ENCODE measurements at places on chromosomes 7 and 10.

DNA sequence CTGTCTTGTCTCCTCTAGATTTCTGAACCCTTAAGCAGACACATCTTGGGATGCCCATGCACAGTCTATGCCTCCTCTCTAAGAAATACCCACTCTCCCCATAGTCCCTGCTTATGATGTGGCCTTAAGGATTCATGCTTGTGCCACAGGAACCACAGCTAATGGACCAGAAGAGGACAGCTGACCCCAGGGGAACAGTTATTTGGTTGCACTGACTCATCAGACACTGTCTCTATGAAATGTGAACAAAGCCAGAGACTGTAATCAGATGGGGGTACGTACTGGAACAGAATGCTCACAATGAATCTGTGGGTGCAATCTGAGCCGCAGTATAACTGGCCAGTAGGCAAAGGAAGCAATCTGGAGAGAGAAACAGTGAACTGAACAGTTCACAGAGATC lies 121.9 kb downstream of the USP6NL start:
- DNase-seq = no peak

- DNase-seq = no peak
Measured at GRCh38 chr10:93462371-93462770, 19.8 kb downstream of the MYOF start.

- DNase-seq = no peak
Measured at GRCh38 chr10:112953174-112954159, 3.4 kb downstream of the TCF7L2 start.

GRCh38 chr7:50449501-50449880 lies 659 bp downstream of the FIGNL1 start:
- no peak for DNase-seq

DNA sequence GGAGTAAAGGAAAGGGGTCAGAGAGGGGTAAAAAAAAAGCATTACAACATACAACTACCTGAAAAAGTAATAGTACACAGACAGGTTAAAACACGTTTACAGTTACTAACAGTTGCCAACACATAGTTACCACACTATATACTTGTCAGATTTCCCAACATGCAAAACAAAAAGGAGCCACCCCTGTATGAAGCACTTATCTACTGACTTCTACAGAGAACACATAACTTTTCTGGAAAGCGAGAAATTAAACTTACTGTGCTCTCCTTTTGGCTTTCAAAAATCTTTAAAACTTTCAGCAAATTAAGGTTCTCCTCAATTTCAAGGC lies 2.1 kb downstream of the ABI1 start:
- no peak for DNase-seq

DNA sequence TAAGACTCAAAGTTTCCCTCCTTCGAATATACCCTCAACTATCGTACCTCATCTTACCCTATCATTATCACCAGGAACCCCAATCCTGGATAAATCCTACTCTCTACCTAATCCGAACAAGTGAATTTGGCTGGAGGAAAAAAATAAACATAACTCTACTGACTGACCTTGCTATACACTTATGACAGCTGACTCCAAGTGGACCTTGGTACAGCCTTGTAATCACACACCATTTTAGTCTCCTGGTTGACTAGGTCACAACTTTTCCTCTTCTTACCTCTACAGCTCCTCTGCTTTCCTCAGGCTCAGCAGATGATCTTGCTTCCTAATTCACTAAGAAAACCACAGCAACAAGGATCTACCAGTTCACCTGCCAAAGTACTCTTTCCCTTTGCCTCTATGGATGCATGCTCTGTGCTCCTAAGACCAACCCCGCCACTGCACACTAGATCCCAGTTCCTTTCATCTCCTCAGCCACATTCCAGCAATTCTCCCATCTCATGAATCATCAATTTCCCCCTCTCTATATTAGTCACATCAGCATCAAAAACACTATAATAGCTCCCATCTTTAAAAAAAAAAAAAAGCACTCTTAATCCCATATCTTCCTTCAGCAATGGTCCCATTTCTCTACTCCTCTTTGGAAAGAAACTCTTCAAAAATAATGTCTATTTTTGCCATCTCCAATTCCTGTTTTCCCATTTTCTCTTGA lies 35.5 kb downstream of the COA1 start:
- no peak for DNase-seq

GRCh38 chr7:26368542-26368941 lies 76.9 kb downstream of the SNX10 start:
- no peak for DNase-seq

DNA sequence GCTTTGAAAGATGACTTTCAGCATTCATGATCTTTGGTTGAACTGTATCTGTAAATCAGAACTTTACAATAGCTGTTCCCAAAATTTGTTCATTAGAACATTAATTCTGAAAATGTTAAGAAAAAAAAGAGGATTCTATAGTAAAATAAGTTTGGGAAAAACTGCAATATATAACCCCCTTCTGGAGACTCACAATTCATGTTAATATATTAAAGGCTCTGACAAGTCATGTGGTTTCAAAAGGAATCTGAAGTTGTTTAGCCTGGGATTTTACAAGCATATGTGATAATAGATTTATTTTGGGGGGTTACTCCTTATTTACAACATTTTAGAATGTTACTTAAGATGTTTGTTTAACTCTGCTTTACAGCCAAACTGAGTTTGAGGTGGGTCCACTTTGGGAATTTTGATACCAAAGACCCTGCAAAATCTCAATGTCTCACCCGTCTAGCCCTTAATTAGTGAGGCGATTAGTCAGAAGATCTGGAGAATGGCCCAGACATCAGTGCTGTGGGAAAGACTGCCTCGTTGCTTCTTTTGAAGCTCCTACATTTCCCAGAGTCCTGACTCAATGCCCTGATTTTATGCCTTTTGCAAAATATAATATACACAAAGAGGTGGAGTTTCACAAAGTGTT lies 40.0 kb downstream of the CDK1 start:
- no peak for DNase-seq

- DNase-seq = no peak
Measured at GRCh38 chr10:102753718-102754117, 10.0 kb downstream of the WBP1L start.

DNA sequence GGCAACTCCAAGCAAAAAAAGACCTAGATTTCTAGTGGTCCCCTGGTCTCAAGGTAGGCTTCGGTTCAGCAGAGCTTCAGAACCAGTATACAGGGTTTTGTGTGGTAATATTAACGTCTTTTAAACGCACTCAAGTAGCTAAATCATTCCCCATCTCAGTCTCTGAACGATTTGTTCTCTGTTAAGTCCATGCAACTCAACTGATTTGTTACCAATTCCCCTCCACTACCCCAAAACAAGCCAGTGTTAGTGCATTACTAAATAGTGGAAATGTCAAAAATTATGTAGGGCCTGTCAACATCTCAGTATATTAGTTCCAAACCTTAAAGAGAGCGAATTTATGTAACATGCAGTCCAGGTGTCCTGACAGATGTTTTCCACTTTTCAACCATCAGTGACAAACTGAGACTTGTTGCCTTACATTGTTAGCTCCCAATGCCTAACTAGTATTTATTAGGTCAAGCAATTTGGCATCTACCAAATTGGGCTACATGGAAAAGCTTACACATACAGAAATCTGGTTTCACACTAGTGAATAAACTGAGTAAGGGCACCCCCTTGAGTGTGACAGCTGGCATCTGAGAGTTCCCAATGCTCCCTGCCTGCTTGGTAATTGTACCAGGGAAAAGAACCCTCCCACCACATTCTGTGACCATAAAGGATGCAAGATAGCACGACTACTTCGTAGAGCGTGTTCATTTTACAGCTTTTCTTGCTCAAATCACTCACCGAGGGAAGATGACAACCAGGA lies 12.2 kb downstream of the HNRNPA2B1 start:
- no peak for DNase-seq

DNA sequence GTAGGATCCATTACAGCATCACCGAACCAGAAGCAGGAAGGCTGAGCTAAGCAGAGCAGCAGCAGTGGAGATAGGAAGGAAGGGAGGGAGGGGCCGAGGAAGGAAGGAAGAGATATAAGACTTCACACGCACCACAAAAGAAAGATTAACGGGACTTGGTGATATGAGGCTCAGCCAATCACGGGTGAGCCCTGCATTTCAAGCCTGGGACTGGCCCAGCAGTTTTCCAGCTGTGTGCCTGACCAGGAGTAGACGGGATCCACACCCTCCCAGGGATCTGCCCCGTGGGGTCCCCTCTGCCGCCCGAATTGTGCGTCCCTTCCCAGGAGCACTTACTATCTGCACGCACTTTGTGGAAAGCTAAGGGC lies 16.2 kb downstream of the ATG9B start:
- no peak for DNase-seq

GRCh38 chr7:99623702-99624447 lies 7.1 kb downstream of the ZSCAN25 start:
- no peak for DNase-seq

DNA sequence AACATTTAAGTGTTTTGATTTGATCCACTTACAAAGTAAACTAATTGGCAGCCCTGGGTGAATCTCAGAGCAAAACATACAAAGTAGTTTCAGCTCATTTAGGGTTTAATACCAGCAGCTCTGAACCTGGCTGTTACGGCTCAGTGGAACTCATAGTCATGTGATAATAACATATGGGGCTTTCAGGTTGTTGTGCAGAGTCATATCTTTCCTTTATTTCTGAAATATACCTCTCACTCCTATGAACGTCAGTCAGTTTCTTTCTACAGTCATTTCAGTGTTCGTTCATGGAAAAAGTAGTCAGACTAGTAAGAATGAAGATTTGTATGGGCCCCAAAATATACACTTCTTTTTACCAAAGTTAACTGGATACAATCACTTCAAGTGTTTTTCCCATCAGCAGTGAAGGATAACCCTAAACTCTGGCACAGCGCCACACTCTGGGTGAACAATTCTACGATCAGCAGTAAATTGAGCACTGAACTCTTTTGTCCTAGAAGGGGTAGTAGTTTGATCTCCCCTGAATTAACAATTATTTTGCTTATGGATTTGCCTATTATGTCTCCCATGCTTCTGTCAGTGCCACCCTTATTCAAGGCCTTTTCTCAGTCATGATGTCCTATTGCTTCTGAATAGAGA lies 218.6 kb downstream of the THSD7A start:
- no peak for DNase-seq

GRCh38 chr10:9291081-9291480 lies 1236.6 kb downstream of the GATA3 start:
- DNase-seq = no peak

DNA sequence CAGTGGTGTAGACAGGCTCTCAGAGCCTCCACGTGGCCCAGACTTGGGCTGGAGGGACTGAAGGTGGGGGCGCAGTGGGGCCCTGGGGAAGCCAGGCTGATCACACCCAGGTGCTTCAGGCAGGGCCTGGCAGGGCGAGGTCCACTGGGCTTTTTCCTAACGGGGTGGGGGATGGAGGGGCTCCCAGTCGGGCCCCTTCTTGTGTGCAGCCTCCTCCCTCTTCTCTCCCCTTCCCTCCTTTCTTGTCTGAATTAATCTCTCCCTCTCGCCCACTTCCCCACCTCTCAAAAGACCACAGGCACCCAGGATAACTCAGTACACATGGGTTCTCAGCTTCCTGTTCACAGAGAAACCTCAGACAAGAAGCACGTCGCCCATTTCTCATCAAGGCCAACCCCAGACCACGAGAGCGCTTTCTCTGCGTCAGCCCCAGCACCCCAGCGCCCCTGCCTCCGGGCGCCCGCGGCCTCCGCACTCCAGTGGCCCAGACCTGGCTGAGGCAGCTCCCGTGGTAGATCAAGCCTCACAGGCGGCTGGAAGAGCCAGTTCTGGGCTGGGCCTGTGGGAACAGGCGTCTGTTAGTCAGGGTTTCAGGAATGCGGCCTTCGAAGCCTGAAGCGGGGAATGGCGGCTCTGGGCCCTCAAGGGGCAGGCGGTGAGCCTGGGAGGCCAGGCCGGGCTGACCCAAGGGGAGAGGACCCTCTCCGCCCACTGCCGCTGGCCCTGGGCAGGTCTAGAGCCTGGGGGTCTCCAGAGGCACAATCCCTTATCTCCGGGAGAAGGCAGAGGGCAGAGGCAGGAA lies 50.6 kb downstream of the PWWP2B start:
- peak; percentile 64 for DNase-seq

DNA sequence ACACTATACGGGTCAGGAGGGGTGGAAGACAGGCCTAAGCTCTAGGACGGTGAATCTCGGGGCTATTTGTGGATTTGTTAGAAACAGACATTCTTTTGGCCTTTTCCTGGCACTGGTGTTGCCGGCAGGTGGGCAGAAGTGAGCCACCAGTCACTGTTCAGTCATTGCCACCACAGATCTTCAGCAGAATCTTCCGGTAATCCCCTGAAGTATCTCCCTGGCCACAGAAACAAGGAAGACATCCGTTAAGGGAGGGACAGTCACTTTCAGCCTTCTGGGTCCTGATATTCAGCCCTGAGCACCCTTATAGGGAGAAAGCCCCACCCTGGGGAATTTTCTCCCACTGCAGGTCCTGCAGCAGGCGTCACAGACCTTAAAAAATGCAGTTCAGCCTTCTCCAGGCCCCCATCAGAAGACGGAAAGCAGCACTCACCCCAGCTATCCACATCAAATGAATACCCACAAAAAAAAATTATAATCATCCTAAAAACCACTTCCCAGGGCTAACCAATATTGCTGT lies 23.2 kb downstream of the PLAC9 start:
- DNase-seq = no peak

- no peak for DNase-seq
Measured at GRCh38 chr10:123013456-123014419, 4.9 kb downstream of the ACADSB start.

DNA sequence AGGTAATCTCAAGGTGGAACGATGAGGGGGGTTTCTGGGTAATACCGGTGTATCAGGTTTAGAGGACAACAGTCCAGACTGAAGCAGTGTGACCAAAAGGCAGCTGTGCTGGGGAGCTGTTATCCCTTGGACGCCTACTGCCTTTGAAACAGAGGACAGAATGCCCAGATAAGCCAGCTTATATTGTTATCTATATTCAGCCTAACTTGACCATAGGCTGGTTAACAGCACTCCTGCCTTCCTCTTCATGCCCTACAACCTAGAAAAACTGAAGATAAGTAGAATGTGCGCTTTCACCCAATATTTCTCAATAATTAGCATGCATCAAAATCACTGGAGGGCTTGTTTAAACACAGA lies 44.9 kb downstream of the IL6 start:
- DNase-seq = no peak

All from activated CD4-positive, CD25-positive, alpha-beta regulatory T cell (primary cell).